ENCODE measurements at places on chromosomes 2 and 18.

DNA sequence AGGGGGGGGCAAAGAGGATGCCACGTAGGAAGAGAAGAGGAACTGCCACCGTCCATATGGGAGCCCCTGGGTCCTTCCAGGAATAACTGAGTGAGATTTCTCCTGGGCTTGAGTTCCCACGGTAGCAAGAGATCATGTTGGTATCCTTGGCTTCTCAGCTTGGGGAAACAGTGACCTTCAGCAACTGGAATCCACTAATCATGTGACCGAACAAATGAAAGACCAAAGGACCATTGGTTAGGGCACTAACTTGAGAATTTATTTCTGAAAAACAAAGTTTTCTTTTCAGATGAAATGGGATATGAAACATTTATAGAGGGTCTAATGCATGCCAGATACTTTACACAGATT, 259.4 kb upstream of the ID2 start:
- DNase-seq: no peak

DNA sequence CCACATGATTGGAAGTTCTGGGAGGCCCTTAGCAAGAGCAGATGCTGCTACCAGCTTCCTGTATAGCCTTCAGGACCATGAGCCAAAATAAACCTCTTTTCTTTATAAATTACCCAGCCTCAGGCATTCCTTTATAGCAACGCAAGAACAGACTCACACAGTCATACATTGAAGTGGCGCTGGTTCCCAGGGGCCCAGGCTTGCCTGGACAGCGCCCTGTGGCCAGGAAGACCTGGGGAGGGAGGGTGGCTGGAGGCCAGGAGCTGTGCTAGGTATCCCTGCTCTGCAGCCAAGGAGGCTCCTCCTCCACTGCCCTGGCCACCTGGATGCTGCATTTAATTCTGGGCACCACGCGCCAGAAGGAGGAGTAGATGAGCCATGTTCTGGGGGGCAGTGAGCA, 98.1 kb downstream of the AGAP1 start:
- DNase-seq: no peak

DNA sequence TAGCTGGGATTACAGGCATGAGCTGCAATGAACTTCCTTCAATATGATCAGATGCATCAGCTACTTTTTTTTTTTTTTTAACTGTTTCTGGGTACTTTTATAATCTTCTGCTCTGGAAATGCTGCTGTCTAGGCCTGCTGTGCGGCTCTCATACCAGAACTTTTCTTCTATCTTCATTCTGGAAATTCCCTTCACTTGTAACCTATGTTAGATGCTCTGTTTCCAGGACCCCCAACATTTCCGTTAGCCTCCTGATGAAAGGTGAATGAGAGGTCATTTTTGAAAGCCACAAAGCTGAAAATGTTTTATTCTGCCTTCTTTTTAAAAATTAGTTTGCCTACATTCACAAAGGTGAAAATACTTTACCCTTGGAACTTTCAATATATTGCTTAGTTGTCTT, 8.6 kb downstream of the AGFG1 start:
- DNase-seq: no peak

DNA sequence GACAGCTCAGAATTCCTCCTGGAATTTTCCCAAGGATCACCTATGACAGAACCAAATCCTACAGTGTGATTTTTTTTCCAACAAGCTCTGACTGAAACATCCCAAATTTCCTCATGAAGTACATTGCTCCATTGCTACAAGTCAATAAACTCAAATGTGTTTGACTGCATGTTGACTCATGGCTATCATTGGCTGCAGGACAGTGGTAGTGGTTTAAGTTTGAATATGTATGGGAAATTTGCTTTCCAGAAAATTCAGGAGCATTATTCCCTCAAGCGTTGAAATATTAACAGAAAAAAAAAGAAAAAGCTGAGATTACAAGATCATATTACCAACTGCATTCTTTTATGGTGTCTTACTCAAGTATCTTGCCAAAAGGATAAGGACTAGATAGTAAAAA, 402.8 kb upstream of the DSEL start:
- DNase-seq: no peak

GRCh38 chr2:19409046-19409445, 50.6 kb upstream of the OSR1 start:
- no peak for DNase-seq

- no peak for DNase-seq
Observed at GRCh38 chr2:28134857-28135256, 244.3 kb downstream of the BABAM2 start.

- peak; percentile 70 for DNase-seq
Observed at GRCh38 chr18:77133051-77133834, 660 bp upstream of the MBP start.

GRCh38 chr2:103361712-103362111, 599.9 kb downstream of the TMEM182 start:
- DNase-seq: peak; percentile 70

GRCh38 chr18:45127405-45127804, 446.7 kb downstream of the SETBP1 start:
- no peak for DNase-seq

GRCh38 chr18:32583431-32583830, 112.7 kb upstream of the GAREM1 start:
- DNase-seq: no peak

GRCh38 chr2:15300624-15301573, 260.2 kb downstream of the NBAS start:
- DNase-seq: no peak

GRCh38 chr2:197217541-197217940, 93.0 kb downstream of the ANKRD44 start:
- DNase-seq: no peak

DNA sequence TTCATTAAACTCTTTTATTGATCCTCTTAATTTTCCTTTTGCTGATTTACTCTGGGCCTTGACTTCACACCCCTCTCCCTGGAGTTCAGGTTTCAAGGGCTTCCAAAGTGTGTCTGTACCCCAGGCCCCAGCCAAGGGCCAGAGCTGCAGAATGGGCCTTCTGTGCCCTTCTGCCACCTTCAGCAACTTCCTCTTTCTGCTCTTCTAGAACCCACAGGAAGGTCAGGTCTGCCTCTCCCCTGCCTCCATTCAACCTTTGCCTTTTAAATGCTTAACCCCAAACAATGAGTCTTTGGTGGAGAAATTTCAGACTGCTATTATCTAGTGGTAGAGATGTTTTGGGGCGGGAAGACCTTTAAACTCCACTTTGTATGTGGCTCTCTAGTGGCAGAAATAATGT, 63.1 kb downstream of the TSN start:
- DNase-seq: no peak

GRCh38 chr2:20220806-20221554, 4.0 kb downstream of the SDC1 start:
- no peak for DNase-seq

DNA sequence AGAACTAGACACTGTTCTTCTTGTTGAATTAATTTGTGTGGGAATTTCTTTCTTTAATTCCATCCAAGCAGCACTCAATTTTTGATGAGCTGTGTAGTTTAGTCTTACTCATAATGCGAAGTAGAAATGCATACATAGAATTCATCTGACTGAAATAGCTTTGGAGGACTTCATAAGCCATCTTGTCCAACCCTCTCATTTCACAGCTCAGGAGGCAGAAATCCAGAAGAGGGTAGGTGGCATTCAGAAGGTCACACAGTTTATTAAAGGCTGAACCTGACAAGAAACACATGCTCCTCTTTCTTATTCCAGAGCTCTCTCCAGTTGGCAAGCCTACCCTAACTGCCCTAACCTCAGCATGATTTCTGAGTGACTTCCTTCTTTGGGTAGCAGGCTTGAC, 169.2 kb upstream of the NOSTRIN start:
- no peak for DNase-seq

DNA sequence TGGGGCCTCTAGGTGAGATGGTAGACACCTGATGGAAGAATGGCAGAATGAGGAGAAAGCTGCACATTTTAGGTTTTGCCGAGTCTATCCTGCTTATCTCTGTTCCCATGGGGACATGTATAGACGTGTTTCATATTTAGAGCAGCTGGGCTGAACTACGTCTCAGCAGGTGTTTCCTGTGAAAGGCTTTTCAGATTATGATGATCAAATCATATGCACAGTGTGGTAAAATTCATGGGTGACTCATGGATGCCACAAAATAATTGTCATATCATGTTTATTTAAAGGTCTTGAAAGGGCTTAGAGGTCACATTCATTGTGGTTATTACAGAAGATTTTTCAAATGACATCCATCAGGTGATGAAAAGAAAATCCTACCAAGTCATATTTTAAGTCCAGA, 90.5 kb downstream of the ICOS start:
- no peak for DNase-seq

GRCh38 chr18:23740105-23740830, 51.0 kb downstream of the LAMA3 start:
- DNase-seq: no peak

- no peak for DNase-seq
Observed at GRCh38 chr2:156481312-156481711, 45.1 kb downstream of the GPD2 start.

GRCh38 chr2:177051278-177051677, 161.3 kb upstream of the HNRNPA3 start:
- no peak for DNase-seq

GRCh38 chr2:241771286-241772062, 5.1 kb upstream of the GAL3ST2 start:
- DNase-seq: peak; percentile 32

All from H9 (cell line).